ENCODE measurements at places on chromosomes 3 and 15. TPM values are rescaled to one million over a fixed set of nuclear protein-coding genes. Genes with fewer than 3 reads are reported as not detected.

ACVR2B gene
- total RNA-seq, result 3.0 TPM

IQCF5 gene
- total RNA-seq, result not detected

PRSS50 gene
- total RNA-seq, result not detected

ARPP19 gene
- total RNA-seq, result 110 TPM

TIGIT gene
- not detected for total RNA-seq

SLC15A2 gene
- 0.08 TPM for total RNA-seq

TRPC1 gene
- 8.1 TPM for total RNA-seq

ERICH6 gene
- not detected for total RNA-seq

ZNF80 gene
- total RNA-seq, result not detected

TTLL13 gene
- total RNA-seq, result 0.61 TPM

C3orf20 gene
- total RNA-seq, result 0.03 TPM
